ENCODE measurements at places on chromosomes 12 and 14.

DNA sequence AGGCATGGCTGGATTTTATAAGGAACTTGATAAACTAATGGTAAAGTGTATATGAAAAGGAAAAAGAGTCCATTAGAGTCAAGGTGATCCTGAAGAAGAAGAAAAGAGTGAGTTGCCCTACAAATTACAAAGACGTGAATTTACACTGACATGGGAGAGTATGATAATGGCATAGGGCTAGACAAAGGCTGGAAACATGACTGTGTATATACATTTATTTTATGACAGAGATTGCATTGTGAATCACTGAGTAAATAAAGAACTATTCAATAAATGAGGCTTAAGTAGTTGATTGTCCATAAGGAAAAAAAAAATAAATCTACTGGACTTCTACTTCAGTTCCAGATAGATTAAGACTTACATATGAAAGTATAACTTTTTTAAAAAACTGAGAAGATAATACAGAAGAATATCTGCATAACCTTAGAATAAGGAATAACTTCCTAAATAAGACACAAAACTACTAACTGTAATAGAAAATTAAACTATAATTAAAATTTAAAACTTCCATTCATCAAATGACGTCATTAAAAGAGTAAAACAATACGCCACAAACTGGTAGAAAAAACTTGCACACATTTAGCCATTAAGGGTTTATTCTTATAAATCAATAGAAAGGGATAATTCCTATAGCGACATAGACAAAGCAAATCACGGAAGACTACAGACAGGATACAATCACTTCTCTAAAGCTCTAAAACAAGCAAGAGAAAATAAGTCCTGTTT lies 278.5 kb downstream of the NOVA1 start:
- DNase-seq, result no peak

- peak; percentile 81 for DNase-seq
Observed at GRCh38 chr12:106248312-106248845, 559 bp upstream of the CKAP4 start.

DNA sequence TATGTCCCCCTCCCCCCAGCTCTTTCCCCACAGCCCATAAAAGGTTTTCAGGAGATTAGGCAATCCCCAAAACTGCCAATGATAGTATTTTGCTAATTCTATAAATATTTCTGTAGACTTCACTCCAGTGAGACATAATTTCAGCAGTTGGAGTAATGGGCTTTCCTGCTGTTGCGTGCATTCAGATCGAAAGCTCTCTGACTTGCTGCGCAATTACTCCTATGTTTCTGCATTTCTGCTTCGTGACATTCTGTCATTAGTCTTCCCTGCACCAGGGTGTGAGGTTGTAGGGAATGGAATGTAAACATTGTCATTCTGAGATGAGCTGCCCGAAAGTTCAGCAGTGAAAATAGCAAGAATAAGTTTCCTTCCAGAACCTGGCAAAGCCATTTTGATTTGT lies 58.2 kb downstream of the SAMD4A start:
- DNase-seq, result no peak

GRCh38 chr12:124296295-124296915 lies 1.5 kb downstream of the RFLNA start:
- DNase-seq, result no peak

DNA sequence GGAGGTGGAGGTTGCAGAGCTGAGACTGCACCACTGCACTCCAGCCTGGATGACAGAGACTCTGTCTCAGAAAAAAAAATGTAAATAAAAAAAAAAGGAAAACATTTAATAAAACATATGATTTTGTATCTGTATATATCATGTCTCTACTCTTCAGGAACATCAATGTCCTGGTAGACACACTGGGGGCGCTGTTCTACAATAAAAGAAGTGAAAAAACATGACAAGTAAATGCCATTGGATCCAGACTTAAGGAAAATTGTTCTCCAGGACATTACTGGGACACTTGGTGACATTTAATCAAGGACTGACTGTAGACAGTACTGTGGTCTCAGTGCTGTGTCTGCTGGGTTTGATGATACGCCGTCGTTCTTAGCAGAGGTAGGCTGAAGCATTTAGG lies 15.5 kb upstream of the KLC1 start:
- DNase-seq, result peak; percentile 29
